ENCODE measurements at places on chromosomes 7 and 10. TPM values are rescaled to one million over a fixed set of nuclear protein-coding genes. Genes with fewer than 3 reads are reported as not detected.

DNA sequence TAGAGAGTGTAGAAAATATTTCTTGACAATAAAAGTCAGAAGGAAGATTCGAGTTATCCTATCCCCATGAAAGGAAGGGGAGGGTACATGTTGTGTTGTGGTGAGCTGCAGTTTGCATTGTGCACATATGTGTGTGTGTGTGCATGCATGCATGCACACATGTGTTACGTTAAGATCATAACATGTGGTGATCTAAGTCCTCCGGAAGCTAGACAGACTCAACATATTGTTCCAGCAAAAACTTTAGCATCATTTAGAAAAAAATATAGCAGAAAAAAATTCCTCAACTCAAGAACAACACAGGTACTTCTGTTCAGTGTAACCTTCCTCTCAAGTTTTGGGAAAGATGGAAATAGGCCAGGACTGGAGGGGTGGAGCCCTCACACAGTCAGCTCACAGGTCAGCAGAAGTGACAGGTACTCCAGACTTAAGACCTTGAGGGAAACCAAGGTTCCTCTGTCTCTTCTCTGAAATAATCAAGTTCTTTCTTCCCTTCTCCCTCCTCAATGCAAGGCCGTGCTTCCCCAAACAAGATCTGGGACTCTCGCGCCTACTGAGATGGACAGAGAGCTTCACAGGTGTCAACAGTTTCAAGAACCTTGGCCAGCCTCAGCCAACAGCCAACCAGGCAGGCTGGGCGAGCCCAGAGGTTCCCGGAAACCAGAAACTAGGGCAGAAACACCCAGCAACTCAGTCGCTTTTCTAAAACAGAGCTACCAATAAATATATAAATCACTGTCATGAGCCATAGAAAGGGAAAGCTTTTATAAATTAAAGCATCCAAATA is 205.2 kb downstream of the FAM107B start:
- no peak for DNase-seq

Gene NUTM2B
- 4.5 TPM for total RNA-seq

DNA sequence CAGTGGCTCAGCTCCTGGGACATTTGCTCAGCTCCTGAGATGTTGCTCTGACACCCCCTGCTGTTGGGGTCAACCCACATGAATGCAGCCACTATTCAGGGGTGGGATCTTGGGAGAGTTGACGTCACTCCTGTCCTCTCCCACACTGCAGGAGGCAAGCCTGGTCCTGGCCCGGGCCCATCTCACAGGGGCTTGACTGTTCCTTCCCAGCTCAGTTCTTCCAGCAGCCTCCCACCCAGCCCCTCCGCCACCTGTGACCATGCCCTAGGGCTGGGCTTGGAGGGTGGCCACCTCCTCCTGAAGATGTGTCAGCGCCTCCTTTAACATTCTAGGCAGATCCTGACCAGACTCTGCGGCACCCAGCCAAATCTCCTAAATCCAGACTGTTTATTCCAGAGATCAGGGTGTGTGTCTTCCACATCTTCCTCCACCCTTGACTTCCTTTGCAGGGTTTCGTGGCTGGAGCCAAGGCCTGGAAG is 19.1 kb upstream of the OPALIN start:
- DNase-seq: no peak

DNA sequence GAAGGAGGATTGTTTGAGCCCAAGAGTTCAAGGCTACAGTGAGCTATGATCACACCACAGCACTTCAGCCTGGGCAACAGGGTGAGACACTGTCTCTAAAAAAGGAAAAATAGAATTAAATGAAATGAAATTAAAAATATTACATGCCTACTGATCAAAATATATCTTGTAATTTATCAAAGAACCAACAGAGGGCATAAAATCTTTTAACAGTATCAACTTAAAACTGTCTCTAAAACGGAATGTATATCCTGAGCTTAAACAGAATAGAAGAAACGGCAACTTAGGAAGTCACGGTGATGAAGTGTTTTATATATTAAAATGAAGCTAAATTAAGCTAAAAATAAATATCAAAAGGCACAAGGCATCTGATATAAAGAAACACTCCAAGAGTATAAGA is 78.8 kb downstream of the MTPAP start:
- DNase-seq: no peak

GRCh38 chr10:32039734-32040133 is 16.5 kb downstream of the KIF5B start:
- no peak for DNase-seq

DNA sequence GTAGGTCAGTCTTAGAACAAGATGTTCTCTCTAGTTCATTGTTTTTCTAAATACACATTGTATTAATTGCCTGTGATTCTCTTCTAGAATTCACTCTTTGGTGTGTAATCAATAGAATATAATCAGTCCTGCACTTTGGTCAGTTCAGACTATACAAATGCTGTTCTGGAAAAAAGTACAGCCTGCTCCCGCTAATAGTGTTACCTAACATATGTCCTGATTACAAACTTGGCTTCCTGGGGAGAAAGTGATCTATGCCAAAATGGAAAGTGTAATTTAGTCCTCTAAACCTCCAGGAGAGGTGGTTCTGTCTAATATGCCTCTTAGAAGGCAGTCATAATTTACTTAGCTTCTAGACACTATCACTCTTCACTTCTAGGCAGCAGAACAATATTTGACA is 215.5 kb downstream of the SEMA3D start:
- no peak for DNase-seq

DNA sequence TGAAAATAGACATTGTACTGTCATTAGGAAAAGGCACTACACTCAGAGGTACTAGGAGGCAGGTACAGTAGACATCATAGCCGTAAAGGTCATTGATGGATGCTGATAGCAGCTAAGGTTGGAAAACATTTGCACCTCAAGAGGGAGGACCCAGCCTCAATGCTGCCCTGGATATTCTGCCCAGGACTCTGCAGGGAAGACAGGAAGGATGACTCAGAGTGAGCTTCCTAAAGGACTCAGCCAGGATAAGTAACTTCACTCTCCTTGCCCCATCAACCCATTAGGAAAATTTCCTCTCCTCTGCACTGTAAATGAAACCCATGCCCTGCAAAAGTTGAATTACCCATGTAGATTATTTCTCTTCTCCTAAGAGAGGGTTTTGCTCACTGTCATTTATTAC is 617.9 kb upstream of the MKI67 start:
- no peak for DNase-seq

Gene NXPH1
- 0.32 TPM for total RNA-seq

DNA sequence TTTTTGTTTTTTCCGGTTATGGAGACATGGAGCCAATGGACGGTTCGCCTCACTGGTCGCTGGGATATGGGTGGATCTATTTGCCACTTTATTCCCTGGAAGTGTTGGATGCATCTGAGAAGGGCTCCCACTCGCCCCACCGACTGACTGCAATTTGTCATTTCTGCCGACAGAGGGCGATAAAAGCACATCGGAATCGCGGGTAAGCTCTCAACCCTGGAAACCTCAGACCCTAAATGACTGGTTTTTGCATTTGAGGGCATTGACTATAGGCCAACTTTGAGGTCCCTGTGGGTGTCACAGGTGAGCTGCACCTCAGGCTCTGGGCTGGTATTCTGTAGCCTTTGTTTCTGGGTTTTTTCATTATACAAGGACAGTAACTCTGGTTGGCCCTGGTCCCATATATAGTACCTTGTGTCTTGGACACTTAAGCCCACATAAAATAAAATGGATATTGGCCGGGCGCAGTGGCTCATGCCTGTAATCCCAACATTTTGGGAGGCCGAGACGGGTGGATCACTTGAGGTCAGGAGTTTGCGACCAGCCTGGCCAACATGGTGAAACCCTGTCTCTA is 11.9 kb upstream of the OPALIN start:
- no peak for DNase-seq

DNA sequence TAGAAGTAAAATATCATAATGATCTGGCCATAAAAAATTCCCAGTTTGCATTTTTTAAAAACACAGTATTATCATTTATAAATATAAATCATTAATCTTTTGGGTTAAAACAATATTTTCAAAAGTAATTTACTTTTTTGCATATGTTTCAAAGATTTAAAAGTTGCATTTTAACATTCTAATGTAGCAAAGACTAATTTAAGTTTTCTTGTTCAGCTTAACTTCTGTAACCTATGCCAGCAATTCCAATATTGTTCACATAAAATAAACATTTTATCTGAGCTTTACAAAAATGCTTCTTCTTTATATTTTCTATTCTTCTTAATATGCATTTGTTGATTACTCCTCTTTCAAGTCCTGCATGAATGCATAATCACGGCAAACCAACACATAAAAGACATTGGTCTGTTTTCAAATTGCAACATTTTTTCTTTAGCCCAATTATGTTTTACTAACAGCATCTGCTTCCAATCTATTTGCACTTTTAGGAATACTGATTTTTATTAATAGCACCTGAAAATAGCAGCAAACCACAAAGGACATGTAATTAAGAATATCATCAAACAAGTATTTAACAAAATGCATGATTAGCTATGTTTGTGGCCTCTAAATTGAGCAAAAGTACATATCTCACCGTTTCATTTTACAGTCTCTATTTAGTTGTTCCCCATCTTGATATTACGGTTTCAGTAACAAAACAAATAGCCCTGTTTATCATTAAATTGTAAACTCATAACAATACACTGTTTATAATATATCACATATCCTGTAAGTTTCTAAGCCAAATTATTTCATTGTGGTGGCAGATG is 286.9 kb upstream of the NFE2L3 start:
- no peak for DNase-seq

DNA sequence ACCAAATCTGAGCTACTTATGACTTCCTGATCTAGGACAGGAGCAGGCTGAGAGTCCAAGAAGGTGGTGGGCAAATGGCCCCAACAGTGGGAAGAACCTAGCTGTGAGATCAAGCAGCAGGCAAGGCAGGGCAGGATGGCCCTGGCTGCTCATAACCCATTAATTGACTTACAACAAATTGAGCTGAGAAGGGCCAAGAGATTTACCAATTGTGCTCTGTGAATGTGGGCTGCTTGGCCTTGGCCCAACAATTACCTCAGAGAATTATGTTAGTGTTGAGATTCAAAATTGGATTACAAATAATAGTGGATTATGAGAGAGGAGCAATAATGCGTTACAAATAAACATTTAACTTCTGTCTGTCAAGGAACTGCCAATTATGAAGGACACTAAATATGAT is 956.5 kb downstream of the KCNMA1 start:
- no peak for DNase-seq

DNA sequence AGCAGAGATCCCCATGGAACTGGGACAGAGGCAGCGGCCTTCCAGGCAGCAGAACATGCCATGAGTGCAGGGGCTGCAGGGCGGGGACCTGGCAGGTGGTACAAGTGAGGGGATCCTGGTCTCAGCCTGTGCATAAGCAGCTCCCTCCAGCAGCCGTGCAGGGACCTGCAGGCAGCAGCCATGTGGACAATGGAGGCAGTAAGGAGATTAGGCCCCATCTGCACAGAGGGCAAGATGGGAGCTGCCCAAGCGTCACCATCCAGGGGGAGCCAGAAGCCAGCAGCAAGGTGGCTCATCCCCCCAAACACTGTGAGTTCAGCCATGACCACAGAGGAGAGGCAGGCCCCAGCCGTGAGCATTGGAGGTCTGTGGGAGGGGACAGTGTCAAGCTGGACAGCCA is 3.1 kb downstream of the DDC start:
- no peak for DNase-seq

DNA sequence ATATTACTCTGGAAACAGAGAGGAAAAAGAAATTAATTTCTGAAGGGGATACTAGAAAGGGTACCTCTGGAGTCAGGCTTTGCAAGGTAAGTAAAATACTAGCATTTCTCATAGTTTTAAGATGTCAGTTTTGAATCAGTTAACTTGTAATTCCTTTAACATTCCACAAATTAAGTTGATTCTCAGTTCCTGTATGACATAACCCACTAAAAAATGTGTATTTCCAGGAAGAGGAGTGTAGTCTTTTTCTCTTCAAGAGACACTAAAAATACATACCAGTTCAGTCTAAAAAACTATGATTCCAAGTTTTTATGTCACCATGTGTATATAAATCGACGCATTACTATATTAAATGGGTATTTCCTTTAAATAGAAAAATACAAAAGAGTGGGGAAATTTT is 113.2 kb downstream of the CDK6 start:
- DNase-seq: no peak

GRCh38 chr7:86013662-86014061 is 630.0 kb upstream of the GRM3 start:
- DNase-seq: no peak

GRCh38 chr10:124678557-124679240 is 65.5 kb downstream of the FAM53B start:
- no peak for DNase-seq

DNA sequence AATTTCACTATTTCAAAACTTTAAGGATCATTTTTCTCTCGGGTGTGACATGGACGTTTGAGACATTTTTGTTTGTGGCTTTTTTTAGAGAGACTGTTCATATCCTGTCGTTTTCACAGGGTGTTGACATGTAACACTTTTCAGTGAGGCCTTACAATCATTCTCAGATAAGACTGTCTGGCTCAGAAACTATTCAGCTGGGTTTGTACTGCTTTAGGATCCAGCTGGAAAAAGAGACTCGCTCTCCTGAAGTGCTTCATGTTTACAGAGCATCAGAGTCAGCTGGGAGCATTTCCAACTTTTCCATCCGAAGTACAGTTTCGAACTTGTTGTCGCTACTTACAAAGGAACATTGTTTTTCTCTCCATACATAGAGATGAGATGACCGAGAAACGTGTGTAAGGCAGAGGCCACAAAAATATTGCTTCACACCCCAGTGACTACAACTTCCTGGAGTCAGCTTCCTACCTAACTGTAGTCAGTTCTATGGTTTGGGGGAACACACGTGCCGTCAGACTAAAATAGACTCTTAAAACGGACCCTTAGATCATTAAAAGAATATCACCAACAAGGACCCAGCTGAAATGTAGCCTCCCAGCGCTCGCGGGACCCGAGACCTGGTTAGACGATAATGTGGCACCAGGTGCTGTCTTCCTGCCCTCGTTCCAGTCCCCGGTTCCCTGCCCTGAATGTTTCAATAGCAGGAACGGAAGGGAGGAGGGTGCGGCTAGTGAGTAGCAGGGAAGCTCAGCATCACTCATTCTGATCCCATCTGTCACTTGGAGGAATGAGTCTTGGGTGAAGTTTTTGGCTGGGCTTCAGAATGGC is 78.0 kb downstream of the MKI67 start:
- DNase-seq: no peak

- DNase-seq: no peak
Observed at GRCh38 chr10:29734640-29734961, 99.8 kb upstream of the SVIL start.

DNA sequence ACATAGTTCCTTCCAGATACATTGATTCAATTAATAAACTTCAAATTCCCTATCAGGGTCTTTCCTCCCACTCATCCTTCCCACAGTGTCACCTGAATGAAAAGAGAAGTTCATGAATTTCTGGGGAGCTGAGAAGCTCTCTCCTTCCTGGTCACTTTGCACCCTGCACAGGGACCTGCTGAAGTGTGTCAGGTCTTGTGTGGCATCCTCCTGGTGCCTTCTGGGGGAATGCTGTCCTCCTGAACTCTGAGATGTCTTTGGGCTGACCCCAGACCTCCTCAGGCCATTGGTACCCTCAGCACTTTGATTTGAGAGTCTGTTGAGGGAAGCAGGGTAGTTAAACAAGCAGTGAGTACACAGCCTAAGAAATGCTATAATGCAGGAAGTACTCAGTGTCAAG is 39.5 kb upstream of the ITGA8 start:
- no peak for DNase-seq

- no peak for DNase-seq
Observed at GRCh38 chr10:29157321-29157720, 131.5 kb upstream of the LYZL1 start.
